ENCODE measurements at places on chromosomes 1 and 21.

GRCh38 chr1:11518791-11519628 lies 40.1 kb downstream of the DISP3 start:
- DNase-seq: no peak

- no peak for DNase-seq
Observed at GRCh38 chr1:32291145-32291707, 657 bp upstream of the HDAC1 start.

DNA sequence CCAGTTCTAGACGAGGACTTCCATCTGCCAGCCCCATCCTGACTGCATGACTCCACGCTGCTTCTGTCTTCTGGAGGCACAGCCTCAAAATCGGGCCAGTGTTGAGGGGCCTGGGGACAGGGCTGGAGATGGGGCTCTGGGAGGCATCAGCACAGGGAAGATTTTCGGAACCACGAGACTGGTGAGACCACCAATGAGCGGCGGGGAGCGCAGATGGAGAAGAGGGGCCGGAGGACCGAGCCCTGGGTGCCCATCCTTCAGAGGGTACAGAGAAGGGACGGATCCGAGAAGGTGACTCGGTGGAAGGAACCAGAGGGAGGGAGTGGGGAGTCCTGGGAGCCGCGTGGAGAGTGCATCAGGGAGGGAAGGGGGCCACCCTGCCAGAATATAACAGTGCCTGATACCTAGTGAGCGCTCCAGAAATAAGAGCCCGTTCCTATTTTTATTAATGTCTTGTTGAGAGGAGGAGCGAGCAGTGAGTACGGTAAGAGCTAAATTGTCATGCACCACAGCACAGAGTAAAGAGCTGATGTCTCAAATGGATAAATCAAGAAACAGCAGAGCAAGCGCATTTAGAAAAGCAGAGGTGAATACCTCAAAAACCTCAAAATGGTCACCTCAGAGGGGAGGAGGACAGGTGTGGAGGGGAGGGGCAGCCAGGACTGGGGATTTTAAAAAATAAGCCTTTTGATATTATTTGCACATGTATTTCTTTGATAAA lies 26.2 kb upstream of the KIF26B start:
- no peak for DNase-seq

DNA sequence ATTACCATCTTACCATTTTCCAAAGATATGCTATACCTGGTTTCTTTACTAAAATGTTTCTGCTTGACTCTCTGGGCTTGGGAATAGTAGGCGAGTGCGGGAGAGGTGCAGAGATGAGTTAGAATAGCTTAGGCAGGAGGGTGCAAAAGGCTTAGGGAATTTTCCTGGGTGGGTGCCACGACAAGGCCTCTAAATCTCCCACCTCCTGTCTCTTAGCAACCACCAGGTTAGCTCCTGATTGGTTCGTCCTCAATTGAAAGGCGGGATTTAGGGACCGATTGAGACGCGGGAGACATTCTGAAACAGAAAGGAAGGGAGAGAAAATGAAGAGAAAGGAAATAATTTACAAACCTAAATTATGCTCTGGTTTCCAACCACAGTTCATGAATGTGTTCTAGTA lies 3.1 kb downstream of the ACKR1 start:
- DNase-seq: no peak

GRCh38 chr1:224404916-224405603 lies 29.5 kb downstream of the WDR26 start:
- DNase-seq: no peak

GRCh38 chr1:47972864-47973432 lies 24.2 kb downstream of the TRABD2B start:
- DNase-seq: no peak

GRCh38 chr1:222290866-222291265 lies 257.0 kb downstream of the HHIPL2 start:
- DNase-seq: no peak

- no peak for DNase-seq
Observed at GRCh38 chr1:81498471-81499462, 302.0 kb upstream of the ADGRL2 start.

GRCh38 chr1:2373551-2374251 lies 17.7 kb downstream of the MORN1 start:
- DNase-seq: no peak

DNA sequence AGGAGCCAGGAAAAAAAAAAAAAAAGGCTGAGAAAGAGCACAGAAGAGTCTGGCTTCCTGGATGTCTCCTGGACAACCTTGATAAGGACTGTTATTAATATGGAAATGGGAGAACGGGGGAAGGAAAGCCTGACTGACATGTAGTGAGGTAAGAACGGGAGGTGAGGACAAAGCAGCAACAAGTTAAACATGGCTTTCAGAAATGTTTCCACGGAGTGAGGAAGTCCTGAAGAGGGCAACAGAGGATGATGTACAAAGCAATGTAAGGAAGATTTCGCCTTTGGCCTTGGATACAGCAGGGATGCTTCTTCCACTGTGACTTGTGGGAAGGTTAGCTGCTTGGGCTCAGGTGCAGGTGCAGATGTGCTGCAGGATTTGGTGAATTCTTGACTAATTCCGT lies 11.9 kb upstream of the NIBAN1 start:
- no peak for DNase-seq

GRCh38 chr21:34609244-34609932 lies 5.5 kb downstream of the RCAN1 start:
- no peak for DNase-seq

DNA sequence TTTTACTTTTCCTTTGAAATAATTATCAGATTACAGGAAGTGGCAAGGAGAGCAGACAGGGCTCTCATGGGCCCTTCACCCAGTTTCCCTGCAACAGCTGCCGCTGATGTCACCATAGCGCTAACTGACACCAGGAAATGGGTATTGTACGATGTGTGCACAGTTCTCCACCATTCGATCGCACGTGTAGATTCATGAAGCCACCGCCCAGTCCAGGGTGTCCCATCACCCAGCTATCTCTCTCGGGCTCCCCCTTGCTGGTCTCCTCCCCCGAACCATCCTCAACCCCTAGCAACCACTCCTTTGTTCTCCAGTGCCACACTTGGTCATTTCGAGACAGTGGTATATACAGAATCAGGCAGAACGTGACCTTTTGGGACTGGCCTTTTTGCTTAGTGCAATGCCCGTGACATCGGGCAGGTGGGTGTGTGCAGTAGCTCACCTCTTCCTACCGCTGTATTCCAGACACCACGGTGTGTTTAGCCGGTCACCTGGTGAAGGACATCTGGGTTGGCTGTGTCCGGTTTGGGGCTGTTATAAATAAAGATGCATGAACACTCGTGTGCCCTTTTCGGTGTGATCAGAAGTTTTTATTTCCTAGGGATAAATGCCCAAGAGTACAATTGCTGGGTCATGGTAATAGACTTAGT lies 118.4 kb downstream of the CRYAA start:
- no peak for DNase-seq

GRCh38 chr1:22628698-22629444 lies 7.6 kb upstream of the C1QA start:
- no peak for DNase-seq

DNA sequence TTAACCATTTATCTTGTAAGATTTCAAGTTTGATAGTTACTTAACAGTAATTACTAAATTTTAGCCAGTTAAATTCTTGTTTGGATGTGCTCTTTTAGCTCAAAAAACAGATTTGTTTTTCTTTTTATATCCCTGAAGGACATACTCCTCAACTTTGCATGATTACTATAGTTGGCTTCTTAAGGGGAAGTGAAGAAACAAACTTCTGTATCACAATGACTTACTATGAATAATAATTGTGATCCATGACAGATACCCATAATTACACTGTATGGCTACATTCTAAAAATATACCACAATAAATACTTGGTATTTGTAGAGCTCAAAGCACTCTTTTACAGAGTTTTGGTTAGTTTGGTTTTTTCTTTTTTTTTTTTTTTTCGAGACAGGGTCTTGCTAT lies 55.8 kb downstream of the IARS2 start:
- DNase-seq: no peak

GRCh38 chr1:201016211-201016651 lies 7.3 kb downstream of the KIF21B start:
- DNase-seq: no peak

- no peak for DNase-seq
Observed at GRCh38 chr1:53342735-53343470, 15.0 kb upstream of the LRP8 start.

- no peak for DNase-seq
Observed at GRCh38 chr1:180175806-180176205, 21.1 kb downstream of the QSOX1 start.

DNA sequence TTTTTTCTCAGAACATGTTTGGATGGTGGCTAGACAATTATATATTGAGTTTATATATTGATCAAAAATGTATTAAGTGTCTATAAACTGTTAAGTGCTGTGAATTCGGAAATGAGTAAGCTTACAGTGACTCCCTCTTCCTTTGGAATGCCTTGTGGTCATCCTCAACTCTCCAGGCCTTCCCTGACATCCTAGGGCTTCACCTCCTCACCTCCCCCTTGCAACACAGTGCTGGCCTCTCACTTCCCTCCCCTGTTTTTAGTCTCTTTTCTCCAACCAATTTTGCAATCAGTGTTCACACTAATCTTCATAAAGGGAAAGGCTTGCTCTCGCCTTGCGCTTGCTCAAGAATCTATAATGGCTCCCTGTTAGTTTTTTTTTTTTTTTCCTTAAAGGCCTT lies 95.1 kb upstream of the C1orf21 start:
- no peak for DNase-seq

DNA sequence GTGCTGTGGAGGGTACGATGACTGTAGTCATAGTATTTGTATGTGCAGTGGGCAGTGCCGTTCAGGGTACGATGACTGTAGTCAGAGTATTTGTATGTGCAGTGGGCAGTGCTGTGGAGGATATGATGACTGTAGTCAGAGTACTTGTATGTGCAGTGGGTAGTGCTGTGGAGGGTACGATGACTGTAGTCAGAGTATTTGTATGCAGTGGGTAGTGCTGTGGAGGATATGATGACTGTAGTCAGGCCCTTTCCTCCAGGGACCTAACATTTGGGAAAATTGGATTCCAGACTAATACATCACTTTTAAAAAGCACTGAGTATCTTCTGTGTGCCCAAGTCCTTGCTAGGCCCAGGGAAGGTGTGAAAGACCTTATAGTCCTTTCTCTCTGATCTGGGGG lies 2.9 kb downstream of the ZNF672 start:
- DNase-seq: no peak

- no peak for DNase-seq
Observed at GRCh38 chr1:224589006-224589405, 27.1 kb upstream of the CNIH3 start.

DNA sequence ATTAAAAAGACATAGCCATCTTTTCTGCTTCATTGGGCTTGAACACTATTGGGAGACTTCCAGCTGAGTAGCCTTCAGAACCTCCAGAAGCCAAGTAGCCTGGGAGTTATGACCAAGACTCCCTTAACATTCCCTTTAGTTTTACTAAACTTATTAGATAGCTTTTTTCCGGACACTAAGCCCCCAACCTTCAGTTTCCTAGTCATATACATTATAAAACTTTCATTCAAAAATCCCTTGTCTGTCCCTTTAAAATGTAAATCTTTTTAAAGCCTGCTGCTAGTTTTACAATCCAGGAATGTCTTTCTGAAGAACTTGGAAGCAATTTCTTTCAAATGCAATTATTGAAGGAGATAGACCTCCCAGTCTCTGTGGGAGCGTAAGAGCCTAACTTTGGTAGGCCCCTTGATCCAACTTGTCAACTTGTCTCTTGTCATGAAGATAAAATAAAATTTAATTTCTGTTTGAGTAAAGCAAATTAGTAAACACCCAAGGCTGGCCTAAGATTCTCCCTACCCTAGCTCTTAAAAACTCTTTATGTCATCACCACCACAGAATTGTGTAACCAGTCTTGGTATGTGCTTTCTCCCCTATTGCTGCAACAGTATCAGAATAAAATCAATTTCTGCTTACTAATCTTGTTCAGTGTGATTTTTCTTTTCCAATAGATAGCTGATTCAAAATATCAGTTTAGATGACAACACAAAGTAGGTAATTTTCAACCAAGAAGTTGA lies 796.2 kb downstream of the PLA2G4A start:
- DNase-seq: no peak

- no peak for DNase-seq
Observed at GRCh38 chr1:165014753-165015152, 341.8 kb downstream of the LMX1A start.

DNA sequence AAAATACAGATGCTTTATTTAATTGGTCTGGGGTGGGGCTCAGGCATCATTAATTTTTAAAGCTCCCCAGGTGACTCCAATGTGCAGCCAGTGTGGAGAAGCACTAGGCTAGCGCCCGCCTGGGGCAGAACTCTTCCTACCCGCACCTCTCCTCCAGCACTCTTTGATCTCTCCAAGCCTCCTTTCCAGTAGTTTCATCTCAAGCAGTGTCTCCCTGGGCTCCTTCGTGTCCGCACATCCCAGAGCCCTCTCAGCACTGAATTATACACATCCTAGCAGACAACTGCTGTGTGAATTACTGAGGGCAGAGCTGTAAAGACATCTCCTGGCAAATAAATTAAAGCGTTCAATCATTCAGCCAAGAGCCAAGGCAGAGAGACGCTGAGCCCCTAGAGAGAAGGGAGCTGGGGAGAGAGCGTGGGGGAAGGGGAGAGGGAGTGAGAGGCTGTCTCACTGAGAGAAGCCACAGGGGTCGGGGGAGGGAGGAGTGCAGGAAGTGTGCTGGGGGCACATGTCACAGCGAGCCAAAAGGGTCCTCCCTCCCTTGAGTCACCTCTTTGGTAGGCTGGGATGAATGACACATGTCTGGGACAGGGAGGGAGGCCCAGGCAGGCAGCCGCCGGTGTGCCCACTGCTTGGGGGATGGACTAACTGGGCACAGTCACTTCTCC lies 21.0 kb upstream of the PARP1 start:
- DNase-seq: no peak

- no peak for DNase-seq
Observed at GRCh38 chr1:111895469-111895868, 94.0 kb downstream of the KCND3 start.

DNA sequence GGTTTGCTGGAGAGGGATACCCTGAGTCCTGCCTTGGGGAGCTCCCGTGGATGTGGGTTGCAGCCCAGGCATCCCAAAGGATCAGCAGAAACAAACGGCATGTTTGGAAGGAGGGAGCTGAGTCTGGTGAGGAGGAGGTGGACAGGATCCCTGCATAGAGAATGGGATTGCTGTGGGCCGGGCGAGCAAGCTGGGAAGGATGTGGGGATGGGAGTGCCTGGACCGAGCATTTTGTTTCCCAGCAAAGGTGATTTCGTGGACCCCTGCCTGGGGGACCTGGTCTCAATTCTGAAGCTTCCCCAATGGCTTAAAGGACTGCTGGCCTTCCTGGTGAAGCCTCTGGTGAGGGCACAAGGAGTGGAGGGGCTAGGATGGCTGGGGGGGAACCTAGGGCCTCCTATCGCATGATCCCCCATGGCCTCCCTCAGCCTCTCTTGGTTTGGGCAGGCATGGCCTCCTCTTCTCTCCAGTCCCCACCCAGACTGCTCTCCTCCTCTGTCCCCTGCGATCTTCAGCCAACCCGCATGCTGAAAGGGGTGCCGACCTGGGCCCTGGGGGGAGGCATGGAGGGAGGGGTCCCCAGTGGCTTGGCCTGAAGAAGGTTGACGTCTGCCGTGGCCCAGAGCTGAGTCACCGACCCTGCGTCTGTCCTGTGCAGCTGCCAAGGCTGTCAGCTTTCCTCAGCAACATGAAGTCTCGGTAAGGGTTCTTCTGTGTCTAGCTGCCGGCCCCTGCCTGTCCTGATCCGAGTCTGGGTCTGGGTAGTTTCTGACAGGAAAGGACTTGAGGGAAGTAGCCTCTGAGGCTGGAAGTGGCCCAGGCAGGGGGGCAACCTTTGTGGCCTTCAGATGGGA lies 16.3 kb downstream of the FAAH start:
- no peak for DNase-seq

Measured in activated naive CD4-positive, alpha-beta T cell (primary cell).